ENCODE measurements at places on chromosomes 3 and 15. TPM values are rescaled to one million over a fixed set of nuclear protein-coding genes. Genes with fewer than 3 reads are reported as not detected.

The ITIH4 gene
- total RNA-seq, result 5.0 TPM

The C2CD4A gene
- total RNA-seq, result not detected

The CFAP100 gene
- total RNA-seq, result not detected

The LRRN1 gene
- 0.11 TPM for total RNA-seq

The SEMA3F gene
- total RNA-seq, result 10.2 TPM

The FBXO40 gene
- 245 TPM for total RNA-seq

The STX19 gene
- total RNA-seq, result not detected

The RTP3 gene
- total RNA-seq, result not detected

The GOLGA8T gene
- 0.47 TPM for total RNA-seq

The C3orf70 gene
- 1.4 TPM for total RNA-seq

The PIF1 gene
- 0.41 TPM for total RNA-seq

The TEX55 gene
- total RNA-seq, result not detected

The WDR82 gene
- 61.6 TPM for total RNA-seq

The C3orf22 gene
- not detected for total RNA-seq

The SLC38A3 gene
- 10.4 TPM for total RNA-seq

The SNX22 gene
- 2.0 TPM for total RNA-seq

The GANC gene
- 14.5 TPM for total RNA-seq

The RBM5 gene
- total RNA-seq, result 58.4 TPM

The EIF4A2 gene
- 468 TPM for total RNA-seq

The ACSBG1 gene
- total RNA-seq, result 0.25 TPM

The PPP1R14D gene
- not detected for total RNA-seq

The CFAP91 gene
- total RNA-seq, result 0.44 TPM

The ACTC1 gene
- total RNA-seq, result 13,225 TPM

The ERC2 gene
- 0.99 TPM for total RNA-seq

The AP3B2 gene
- total RNA-seq, result 0.80 TPM

The LCTL gene
- total RNA-seq, result not detected

The CPN2 gene
- total RNA-seq, result 2.4 TPM

The ZNF501 gene
- total RNA-seq, result 5.3 TPM

The SERPINI2 gene
- total RNA-seq, result 0.41 TPM

The C3orf62 gene
- 2.8 TPM for total RNA-seq

The MED12L gene
- 0.82 TPM for total RNA-seq

The CCDC9B gene
- 155 TPM for total RNA-seq

The ACAN gene
- total RNA-seq, result not detected

The INSYN1 gene
- 121 TPM for total RNA-seq

The PIK3R4 gene
- total RNA-seq, result 13.8 TPM

The HERC2 gene
- 45.8 TPM for total RNA-seq

The PCLAF gene
- total RNA-seq, result 0.58 TPM

The GOLGA6C gene
- total RNA-seq, result not detected

The NPRL2 gene
- total RNA-seq, result 16.4 TPM

The LACTB gene
- total RNA-seq, result 27.4 TPM

The CELF6 gene
- total RNA-seq, result 1.5 TPM

The GOLGA6L7 gene
- total RNA-seq, result not detected

The MAP2K5 gene
- total RNA-seq, result 25.0 TPM

The LTK gene
- total RNA-seq, result 1.2 TPM

The NANOGP8 gene
- not detected for total RNA-seq

The CDHR4 gene
- total RNA-seq, result not detected

The POLQ gene
- 0.38 TPM for total RNA-seq

The CLEC3B gene
- 80.8 TPM for total RNA-seq

The LRRC31 gene
- not detected for total RNA-seq

The ESYT3 gene
- 1.0 TPM for total RNA-seq

The COL6A6 gene
- 2.1 TPM for total RNA-seq

The ZNF662 gene
- total RNA-seq, result 2.7 TPM

The LSM3 gene
- total RNA-seq, result 16.8 TPM

The TMC3 gene
- not detected for total RNA-seq

The ALG1L2 gene
- total RNA-seq, result not detected

The NKTR gene
- 20.0 TPM for total RNA-seq
